ENCODE measurements at places on chromosomes 1 and 21.

DNA sequence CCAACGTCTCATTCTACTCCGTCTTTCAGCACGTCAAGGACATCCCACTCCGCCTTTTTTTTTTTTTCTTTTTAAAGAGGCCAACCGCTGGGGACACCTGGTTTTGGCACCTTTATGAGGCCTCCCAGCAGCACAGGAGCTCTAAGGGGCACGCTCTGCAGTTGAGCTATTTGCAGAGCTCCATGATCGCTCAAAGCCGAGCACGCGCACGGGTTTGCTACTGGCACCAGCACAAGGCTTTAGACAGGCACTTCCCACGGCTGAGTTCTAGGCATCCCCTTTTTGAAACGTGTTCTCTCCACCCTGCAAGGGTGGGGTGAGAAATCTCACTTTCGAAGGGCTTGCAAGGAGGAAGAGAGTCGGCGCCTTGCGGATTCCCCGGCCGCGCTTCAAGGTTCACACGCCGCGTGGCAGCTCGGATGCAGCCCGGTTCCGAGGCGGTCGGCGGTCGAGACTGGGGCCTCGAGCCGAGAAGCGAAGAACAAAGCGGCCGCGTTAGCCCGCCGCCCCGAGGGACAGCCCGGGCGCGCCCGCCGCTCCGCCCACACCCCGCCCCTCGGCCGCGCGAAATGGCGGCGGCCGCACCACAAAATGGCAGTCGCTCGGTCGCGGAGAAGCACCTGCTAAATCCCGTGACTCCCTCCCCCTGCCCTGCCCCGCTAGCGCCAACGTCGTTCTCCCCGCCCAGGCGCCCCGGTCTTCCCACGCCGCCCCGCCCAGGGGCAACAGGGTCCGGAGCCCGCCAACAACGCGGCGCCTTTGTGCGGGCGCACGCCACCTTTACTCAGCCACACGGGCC is 12.9 kb upstream of the SPEN start:
- DNase-seq: peak; percentile 84

GRCh38 chr1:159936273-159936904 is 9.0 kb downstream of the IGSF9 start:
- DNase-seq: no peak

- DNase-seq: no peak
These were observed 104.8 kb downstream of the RERE start for GRCh38 chr1:8712413-8713231.

- DNase-seq: no peak
These were observed 32.4 kb upstream of the ECE1 start for GRCh38 chr1:21322681-21323016.

DNA sequence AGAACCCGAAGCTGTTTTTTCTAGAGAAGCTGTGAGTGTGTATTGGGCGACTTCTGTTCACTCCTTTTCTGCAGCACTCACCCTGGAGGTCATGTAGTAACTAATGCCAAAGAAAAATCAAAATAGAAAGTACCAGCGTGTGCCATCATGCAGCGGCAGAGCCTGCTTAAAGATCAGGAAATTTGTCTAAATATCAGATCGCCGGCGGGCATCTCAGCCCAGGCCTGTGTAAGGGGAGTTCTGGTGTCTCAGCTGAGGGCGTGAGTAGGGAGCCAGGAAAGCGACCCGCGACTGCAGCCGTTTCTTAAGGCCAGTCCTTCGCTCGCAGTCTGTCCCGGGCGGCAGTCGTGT is 768 bp downstream of the EDARADD start:
- no peak for DNase-seq

- no peak for DNase-seq
These were observed 61.5 kb downstream of the RUNX1 start for GRCh38 chr21:34987501-34988072.

- no peak for DNase-seq
These were observed 385.1 kb downstream of the LTN1 start for GRCh38 chr21:28607545-28607944.

DNA sequence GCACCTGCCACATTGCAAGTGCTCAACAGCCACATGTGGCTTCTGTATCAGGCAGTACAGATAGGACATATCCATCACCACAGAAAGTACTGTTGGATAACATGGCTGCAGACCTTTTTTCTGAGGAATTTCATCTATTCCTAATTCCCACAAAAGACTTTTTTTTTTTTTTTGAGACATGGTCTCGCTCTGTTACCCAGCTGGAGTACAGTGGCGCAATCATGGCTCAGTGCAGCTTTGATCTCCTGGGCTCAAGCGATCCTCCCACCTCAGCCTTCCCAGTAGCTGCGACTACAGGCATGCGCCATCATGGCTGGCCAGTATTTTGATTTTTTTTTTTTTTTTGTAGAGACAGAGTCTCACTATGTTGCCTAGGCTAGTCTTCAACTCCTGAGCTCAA is 33.3 kb downstream of the YARS1 start:
- no peak for DNase-seq

- DNase-seq: no peak
These were observed 30.9 kb downstream of the TYW3 start for GRCh38 chr1:74763807-74764206.

GRCh38 chr1:22694172-22694571 is 16.5 kb upstream of the EPHB2 start:
- DNase-seq: no peak

DNA sequence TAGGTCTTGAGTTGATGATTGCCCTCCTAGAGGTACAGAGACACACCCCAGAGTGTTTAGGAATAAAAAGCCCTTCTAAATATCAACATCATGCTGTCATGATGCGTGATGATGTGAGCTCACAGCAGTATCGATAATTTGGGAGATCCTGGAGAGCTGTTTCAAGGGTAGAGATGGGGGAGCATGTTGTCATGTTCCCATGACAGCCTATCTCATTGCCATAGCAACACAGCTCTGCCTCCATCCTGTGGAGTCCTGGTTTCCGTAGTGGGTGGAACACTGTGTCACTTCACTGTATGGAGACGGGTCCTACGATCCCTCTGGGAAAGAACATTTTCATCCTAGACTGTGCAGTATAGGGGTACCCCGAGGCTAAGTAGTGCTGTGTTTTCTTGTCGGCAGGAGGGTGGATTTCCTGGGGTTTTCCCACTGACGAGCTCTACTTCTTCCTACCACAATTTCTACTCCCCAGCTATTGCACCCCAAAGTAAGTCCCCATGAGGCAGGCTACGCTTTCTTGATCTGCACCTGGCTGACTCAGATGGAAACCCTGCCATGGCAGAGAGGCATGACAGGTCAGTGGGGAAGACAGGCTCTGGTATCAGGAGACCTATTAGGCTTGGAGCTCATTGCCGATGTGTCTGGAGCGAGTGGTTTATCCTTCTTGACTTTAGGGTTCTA is 7.2 kb downstream of the KISS1 start:
- DNase-seq: peak; percentile 23

GRCh38 chr1:226164154-226164553 is 22.4 kb downstream of the ACBD3 start:
- no peak for DNase-seq

DNA sequence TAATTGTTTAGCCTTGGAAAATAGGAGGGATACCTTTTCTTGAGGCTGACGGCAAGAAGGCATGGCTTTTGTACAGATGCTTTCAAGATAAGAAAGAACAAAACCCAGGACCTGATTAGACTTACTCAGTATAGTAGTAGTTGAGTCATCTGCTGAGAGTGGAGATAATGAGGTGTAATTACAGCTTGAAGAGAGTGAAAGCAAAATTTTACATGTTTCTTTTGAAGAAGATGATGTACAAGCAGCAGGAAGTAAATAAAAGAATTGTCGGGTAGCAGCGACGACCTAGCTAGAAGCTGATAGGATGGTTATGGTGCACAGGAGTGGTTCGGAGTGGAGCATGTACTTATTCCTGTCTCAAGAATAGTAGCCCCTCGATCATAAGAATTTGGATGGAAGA is 6.6 kb downstream of the ANGPTL1 start:
- no peak for DNase-seq

All from GM12878 (cell line).